ENCODE measurements at places on chromosomes 5 and 9.

GRCh38 chr5:39331861-39332381, 32.4 kb downstream of the C9 start:
- DNase-seq: no peak

- DNase-seq: no peak
Observed at GRCh38 chr9:121927636-121928035, 165.5 kb downstream of the TTLL11 start.

DNA sequence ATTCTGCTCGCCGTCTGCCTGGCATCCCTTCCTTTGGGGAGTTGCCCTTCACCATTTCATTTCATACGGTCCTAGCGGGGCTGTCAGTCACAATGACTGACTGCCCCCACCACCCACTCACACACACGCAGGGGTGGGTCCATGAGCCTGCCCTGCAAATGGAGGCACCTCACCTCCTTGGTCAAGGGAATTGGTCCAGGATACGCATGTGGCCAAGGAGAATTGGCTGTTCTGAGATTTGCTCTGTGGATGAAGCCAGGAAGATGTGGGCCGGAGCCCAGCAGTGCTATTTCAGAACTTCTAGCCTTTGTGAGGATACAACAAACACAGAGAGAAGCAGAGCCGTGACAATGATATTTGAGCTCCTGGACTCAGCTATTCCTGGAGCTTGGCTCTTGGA, 17.0 kb downstream of the C1QTNF2 start:
- DNase-seq: no peak

- DNase-seq: no peak
Observed at GRCh38 chr5:57738787-57739186, 256.2 kb upstream of the ACTBL2 start.

DNA sequence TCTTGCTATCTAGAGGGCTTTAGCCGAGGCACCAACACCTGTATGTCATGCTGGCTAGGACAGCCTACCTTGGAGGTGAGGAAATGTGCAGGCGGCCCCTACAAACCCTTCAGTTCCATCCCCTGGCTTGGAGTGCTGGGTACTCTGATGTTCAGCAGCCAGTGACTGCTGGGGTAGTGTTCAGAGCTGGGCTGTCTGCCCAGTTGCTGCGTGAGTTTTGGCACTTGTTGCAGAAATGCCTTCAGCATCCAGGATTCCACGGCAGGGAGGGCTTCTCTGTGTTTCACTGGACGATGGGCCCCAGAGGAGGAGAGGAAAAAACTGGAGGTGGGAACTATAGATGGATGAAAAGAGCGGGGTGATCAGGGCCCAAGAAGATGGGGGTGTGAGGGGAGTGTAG, 10.4 kb downstream of the SWI5 start:
- DNase-seq: no peak

- no peak for DNase-seq
Observed at GRCh38 chr5:154831451-154831850, 19.0 kb downstream of the FAXDC2 start.

- DNase-seq: no peak
Observed at GRCh38 chr9:8863886-8864544, 1064.4 kb upstream of the DMAC1 start.

DNA sequence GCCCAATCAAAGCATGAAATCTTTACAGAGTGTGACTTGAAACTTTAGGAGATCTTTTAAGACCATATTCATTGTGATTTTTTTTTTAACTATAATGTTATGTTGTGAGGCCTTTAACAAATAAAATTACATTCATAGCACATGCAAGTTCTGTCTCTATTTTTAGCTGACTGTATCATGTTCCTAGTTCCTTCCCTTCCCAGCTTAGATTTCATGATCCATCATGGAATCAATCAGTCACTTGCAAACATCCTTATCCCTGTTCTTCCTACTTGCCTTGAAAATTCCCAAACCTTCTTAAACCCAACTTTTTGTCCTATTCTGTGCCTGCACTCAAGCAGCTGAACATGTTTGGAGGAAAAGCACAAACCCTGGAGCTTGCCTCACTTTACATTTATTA, 141.8 kb downstream of the DMXL1 start:
- no peak for DNase-seq

DNA sequence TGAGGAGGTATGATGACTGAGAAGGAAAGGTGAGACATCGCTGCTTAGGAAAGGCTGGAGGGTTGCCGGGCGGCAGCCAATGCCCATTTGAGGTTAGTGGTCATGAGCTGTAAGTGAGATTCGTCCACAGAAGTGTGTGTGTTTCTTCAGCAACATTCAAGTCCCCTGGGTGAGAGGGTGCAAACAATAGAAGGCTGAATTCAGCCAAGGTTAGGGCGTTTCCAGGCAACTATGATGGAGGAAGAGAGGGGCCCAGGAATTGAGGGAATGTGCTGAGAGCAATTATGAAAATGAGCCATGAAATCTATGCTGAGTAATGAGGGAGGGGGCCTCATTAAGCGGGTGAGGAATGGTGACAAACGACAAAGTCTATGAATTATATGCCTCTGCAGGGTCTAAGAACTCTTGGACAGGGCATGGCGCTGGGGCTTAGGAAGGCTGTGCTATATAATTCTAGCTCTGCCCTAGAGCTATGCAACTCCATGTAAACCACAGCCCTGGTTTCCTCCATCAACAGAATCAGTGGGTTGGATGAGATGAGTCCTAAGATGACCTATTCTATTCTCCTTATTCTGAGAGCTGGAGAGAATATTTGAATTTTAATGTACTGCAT, 96.0 kb downstream of the SLIT3 start:
- no peak for DNase-seq

Data from activated CD4-positive, alpha-beta T cell treated with anti-CD3 and anti-CD28 coated beads, Interleukin-2, Interleukin-6, amounts not matched to agents 100 ng/mL and 50 ng/mL, durations not matched to agents 16 hours and 8 hours (primary cell).